Mesenteric fat pad (tissue), 1 donor: ENCODE measurements at places on chromosomes 11 and 22. TPM values are rescaled to one million over a fixed set of nuclear protein-coding genes. Genes with fewer than 3 reads are reported as not detected.

The FOLR1 gene
- total RNA-seq, result 0.32 TPM

The DNAJB7 gene
- total RNA-seq, result not detected

The TRIM49D2 gene
- total RNA-seq, result not detected

The KCNJ1 gene
- total RNA-seq, result not detected

The TUBA8 gene
- 5.1 TPM for total RNA-seq

The LYVE1 gene
- 352 TPM for total RNA-seq

The C22orf42 gene
- not detected for total RNA-seq

The SYT7 gene
- total RNA-seq, result 2.4 TPM

The UBQLN3 gene
- 0.22 TPM for total RNA-seq

The OOSP4A gene
- not detected for total RNA-seq

The VPREB3 gene
- not detected for total RNA-seq

The TMEM121B gene
- total RNA-seq, result 1.0 TPM

The APOA4 gene
- total RNA-seq, result 15.0 TPM

The CCDC116 gene
- total RNA-seq, result 0.39 TPM

The KCNJ11 gene
- 3.5 TPM for total RNA-seq

The APOA5 gene
- not detected for total RNA-seq

The MS4A8 gene
- total RNA-seq, result 0.48 TPM

The PLEKHA7 gene
- total RNA-seq, result 43.2 TPM

The KRTAP5-9 gene
- not detected for total RNA-seq

The SLC25A17 gene
- 15.0 TPM for total RNA-seq

The NOX4 gene
- 11.4 TPM for total RNA-seq

The ADM2 gene
- 0.42 TPM for total RNA-seq

The TMPRSS13 gene
- 0.39 TPM for total RNA-seq

The AMPD3 gene
- total RNA-seq, result 27.2 TPM

The ACTN3 gene
- 0.10 TPM for total RNA-seq

The SOX10 gene
- not detected for total RNA-seq

The TOM1 gene
- total RNA-seq, result 83.2 TPM

The MPZL2 gene
- 36.8 TPM for total RNA-seq

The SPON1 gene
- 123 TPM for total RNA-seq

The TREH gene
- total RNA-seq, result not detected

The OR10A4 gene
- not detected for total RNA-seq

The NRIP3 gene
- 0.87 TPM for total RNA-seq

The PPP6R3 gene
- 81.3 TPM for total RNA-seq

The AIFM3 gene
- 2.1 TPM for total RNA-seq

The TTLL1 gene
- 4.9 TPM for total RNA-seq

The OR52H1 gene
- not detected for total RNA-seq

The BIRC3 gene
- 5.3 TPM for total RNA-seq

The SMIM38 gene
- 0.29 TPM for total RNA-seq

The SPA17 gene
- 4.0 TPM for total RNA-seq

The TIMP3 gene
- 493 TPM for total RNA-seq

The SYT12 gene
- total RNA-seq, result 3.1 TPM
